A549 treated with ZK216348 at 1 μM for 4 hours (cell line): ENCODE measurements at places on chromosomes 13 and 19. TPM values are rescaled to one million over a fixed set of nuclear protein-coding genes. Genes with fewer than 3 reads are reported as not detected.

Gene TMEM221
- 0.14 to 0.91 TPM (median 0.63 TPM) in 5 replicates for total RNA-seq

Gene ZNF560
- not detected in 5 replicates for total RNA-seq

Gene MTUS2
- total RNA-seq: 0.04 to 0.05 TPM in 2 of 5 replicates, not detected in the others

Gene TTYH1
- 0.08 to 0.15 TPM in 2 of 5 replicates, not detected in the others for total RNA-seq

Gene FBXO27
- total RNA-seq: 2.7 to 7.5 TPM (median 4.6 TPM) in 5 replicates

Gene WASF3
- total RNA-seq: 0.05 to 0.31 TPM (median 0.12 TPM) in 5 replicates

Gene MRPL54
- 52.6 to 80.6 TPM (median 66.7 TPM) in 5 replicates for total RNA-seq

Gene SNRPA
- 153 to 193 TPM (median 158 TPM) in 5 replicates for total RNA-seq

Gene LRRC63
- total RNA-seq: 0.13 TPM in 1 of 5 replicates, not detected in the others

Gene APOC4
- not detected in 5 replicates for total RNA-seq

Gene ZNF850
- total RNA-seq: 0.33 to 1.2 TPM (median 0.56 TPM) in 5 replicates

Gene DLL3
- total RNA-seq: 7.4 to 12.3 TPM (median 10.9 TPM) in 5 replicates
